ENCODE measurements at places on chromosomes 12 and 14.

DNA sequence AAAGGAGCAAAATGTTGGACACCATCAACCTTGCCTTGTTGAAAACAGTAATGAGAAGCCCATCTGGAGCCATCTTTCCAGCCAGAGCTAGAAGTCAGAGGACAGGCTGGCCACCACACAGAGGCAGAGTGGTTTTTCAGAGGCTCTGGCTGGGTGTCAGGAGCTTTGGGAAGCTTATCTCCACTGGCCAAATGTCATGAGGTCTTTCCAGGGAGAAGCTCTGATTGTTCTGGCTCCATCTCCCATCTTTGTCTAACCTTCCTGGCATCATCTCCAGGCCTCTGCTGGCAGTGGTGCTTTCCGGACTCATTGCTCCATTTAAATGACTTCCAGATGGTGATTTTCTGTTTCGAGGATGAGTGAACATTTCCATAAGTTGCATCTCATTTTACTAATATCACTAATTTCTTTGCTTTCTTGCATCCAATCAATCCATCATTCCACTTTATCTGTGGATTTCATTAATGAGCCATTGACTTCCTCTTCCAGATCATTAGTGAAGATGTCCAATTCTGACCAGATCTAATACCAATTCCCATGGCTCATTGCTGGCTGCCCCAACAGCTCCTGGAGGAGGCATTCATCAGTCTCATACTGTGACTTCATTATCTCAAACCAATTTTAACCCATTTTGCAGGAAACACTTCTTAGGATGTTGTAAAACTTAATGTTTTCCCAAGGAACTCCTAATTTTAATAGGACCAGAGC is 35.3 kb upstream of the TMTC1 start:
- DNase-seq: peak; percentile 10

- no peak for DNase-seq
Measured at GRCh38 chr14:53464376-53464775, 311.3 kb upstream of the DDHD1 start.

DNA sequence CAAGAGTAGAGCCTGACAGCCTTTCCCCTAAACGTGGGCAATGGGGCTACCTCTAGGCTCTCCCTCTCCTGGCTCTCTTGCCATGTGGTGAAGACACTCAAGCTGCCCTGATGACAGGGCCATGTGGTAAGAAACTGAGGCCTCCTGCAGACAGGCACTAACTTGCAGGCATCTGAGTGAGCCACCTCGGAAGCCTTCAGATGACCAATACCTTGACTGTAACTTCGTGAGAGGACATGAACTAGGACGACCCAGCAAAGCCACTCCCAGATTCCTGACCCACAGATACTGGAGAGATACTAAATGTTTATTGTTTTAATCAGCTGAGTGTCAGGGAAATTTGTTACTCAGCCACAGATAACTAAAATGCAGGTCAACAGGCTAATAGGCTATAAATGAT is 96.4 kb downstream of the EFCAB11 start:
- DNase-seq: no peak

GRCh38 chr14:53621921-53622320 is 334.7 kb downstream of the BMP4 start:
- no peak for DNase-seq

DNA sequence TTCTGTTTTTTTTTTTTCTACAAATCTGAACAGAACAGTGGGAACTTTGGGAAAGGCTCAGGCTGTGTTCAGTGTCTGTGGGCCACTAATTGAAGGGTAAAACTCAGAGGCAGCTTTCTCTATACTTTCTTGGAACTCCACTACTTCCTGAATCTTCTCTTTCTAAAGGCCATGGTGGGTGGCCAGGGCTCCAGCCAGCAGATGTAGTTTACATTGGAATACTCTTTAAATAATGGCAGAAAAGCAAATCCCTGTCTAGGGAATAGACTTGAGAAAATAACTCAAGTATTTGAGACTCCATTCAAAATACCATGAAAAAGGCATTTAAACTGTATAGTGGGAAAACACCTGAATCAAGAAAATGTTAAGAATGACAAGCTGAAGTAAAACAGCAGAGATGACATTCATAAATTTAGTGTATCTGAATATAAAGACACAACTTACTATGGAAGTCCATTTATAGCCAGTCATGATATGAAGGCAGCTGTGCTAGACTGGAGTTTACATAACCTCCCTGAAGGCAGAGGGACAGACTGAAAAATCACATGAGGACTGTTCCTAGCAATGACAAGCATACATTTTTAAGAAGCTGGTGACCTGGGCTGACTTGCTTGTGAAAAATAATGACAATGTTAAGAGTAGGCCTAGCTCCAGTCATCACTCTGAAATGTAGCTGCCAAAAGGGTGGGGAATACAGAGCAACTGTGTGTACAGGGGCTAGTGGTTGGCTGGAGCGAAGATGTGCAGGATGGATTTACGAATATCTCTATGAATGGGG is 168.6 kb downstream of the STXBP6 start:
- DNase-seq: no peak

- DNase-seq: no peak
Measured at GRCh38 chr12:2268471-2269286, 215.9 kb downstream of the CACNA1C start.

GRCh38 chr12:112848972-112849371 is 57.4 kb downstream of the RPH3A start:
- DNase-seq: no peak

DNA sequence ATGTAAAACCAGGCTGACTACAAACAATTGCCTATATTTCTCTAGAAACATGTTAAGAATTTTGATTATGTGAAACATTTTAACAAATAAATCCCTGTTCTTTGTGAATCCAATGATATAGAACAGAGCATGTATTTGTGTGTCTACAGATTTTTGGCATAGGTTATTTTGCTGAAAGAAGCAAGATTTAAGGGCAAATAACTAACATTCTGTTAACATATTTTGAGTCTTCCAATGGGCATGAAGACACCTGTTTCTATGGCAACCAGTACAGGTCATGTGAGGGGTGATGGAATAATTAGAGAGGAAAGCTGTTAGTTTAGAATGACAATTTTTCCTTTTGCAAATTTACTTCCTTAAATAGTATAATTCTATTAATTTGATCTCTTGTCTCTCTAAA is 8.8 kb downstream of the ART4 start:
- no peak for DNase-seq

- DNase-seq: no peak
Measured at GRCh38 chr14:69841656-69842055, 37.6 kb upstream of the SMOC1 start.

DNA sequence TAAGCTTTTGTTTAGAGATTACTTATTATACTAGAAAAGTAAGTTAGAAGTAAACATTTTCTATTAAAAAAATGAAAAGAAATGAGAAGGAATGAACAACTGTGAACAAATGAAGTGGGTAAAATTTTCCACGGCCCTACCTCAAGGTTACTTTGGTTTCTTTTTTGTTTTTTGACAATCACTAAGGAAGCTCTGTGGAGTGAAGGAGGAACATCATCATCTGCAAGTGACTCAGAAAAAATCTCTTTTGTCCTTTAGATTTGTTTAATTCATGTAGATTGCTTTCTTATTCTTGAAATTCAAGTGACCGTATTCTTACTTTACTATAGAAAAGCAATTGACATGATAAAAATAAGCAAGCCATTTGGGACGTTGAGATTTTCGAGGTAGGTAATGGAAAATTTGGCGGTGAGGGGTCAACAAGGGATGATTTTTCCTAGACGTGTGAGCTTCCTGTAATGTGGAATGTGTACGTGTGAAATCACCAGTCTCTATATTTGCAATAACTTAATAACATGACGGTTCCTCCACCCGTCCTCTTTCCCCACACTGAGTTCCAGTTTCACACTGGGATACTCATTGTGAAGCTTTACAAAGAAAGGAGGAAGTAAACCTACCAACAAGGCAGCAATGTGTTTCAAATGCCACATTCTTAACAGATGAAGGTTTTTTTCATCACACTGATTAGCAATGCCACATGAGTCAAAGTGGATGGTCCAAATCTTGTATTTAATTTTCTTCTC is 62.3 kb upstream of the EGLN3 start:
- peak; percentile 67 for DNase-seq

DNA sequence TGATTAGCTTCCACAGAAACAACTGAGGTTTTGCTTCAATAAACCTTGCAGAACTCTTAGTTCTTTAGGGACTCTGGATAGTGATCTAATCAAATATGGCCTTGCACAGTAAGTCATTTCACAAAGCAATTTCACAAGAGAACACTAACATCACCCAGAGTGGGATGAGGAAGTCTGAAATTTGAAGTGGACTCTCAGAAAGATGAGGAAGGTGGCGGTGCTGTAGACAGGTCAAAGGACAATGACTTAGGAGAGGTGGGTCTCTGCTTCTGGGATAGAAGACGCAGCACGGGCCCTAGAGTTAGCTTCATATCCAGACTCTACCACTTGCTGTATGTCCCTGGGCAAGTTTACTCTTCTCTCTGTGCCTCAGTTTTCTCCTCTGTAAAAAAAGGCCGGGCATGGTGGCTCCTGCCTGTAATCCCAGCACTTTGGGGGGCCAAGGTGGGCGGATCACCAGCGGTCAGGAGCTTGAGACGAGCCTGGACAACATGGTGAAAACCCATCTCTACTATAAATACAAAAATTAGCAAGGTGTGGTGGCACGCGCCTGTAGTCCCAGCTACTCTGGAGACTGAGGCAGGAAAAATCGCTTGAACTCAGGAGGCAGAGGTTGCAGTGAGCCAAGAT is 18.9 kb downstream of the FOS start:
- DNase-seq: no peak

DNA sequence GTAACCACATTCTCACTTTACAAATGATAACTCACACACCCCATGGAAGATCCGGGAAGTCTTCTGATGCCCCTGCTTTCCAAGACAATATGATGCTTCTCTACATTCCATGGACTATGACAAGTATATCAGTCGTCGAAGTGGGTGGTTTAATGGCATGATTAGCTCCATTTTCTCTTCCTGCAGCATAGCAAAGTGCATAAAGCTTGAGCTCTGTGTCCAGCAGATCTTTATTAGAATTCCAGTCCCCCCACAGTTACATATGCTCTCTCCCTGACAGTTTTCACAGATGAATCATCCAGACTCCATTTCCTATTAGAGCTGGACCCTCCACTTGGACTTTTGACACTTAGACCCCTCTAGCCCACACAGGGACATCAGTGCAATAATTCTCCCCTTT is 174.9 kb downstream of the BCAT1 start:
- no peak for DNase-seq

DNA sequence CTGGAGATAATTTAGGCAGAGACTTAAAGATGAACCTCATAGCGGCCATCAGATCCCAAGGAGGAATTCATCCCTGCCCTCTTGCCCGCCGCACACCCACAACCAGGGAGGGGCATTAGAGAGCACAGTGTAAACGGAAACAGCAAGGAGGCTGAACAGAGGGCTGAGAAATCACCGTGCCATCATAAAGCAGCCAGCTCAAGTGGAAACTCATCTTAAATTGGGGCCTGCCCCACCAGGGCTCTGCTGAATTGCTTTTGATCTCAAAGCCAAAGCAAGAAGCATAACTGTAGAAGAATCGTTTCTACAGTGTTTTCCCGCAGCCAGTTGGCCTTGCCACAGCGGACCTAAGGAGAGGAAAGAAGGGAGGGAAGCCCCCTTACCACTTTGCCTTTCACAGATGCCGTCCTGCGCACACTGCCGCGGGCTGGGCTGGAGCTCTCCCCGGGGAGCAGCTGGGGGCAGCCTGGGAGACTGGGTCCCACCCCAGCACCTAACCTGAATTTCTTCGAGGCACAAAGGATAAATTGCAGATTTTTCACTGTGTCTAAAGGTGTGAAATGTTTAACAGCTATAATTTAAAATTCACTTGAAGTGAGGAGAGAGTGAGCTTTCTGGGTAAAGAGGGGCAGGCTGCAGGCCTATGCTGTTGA is 51.8 kb upstream of the MMP17 start:
- DNase-seq: no peak

DNA sequence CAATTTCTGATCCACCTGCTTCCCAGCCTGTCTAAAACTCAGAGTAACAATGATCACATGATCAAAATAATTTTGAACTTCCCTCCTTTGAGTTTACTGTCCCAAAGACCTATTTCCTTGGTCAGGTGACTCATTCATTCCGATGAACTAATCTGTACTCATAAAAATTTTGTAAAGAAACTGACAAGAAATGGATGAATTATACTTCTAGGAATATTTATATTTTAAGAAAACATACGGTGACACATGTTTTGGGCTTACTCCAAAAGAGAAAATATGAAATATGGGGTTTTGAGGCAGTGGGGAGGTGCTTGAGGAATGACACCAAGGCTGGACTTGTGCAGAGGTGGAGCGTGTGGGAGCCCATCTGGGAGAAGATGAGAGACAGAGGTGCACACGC is 42.0 kb downstream of the GUCY2C start:
- DNase-seq: no peak

GRCh38 chr12:38110026-38110699 is 206.4 kb upstream of the ALG10B start:
- no peak for DNase-seq

DNA sequence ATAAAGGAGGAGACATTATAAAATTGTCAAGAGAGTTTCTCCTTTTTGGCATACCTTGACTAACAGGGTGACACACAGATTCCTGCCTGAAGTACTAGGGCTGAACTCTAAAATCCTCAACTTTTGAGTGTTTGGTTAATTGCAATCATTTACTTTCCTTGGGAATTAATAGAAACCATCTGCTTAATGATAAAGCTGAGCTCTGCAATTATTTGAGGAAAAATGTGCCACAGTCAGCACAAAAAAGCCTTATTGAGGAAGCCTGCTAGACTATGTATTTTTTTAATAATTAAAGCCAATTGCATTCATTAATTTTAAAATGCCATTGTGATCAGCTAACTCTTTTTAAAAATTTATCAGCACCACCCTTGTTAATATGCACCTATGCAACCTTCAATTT is 38.7 kb downstream of the PRICKLE1 start:
- no peak for DNase-seq

DNA sequence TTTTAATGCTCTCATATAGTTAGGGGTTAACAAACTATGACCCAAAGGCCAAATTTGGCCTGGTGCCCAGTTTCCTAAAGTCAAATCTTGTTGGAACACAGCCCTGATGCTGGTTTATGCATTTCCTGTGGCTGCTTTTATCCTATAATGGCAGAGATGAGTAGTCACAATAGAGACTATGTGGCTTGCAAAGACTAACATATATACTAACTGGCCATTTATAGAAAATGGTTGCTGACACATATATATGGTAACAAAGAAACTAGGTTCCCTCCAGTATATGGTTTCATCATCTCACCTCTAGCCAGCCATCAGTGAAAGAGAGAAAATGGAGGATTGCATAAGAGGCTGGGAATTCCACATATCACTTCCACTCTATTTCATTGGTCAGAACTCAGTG is 10.8 kb downstream of the NAV3 start:
- DNase-seq: no peak

- DNase-seq: no peak
Measured at GRCh38 chr12:121467638-121468498, 68.0 kb downstream of the RNF34 start.

DNA sequence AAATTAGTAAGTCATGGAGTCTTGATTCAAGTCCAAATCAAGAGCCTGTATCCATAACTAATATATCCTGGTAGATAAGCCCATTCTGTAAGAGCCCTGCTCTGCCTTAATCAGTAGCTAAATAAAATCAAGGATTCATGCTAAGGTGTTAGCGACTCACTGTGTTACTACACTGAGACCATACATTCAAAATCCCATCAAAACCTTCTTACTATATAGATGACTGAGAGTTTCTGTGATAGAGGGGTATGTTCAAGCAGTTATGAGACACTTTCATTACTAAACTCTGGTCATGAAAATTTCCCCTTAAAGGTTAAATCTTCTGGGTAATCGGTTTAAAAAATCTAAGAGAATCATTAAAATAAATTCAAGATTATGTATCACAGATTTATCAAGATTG is 78.5 kb downstream of the MDGA2 start:
- no peak for DNase-seq

GRCh38 chr12:88163371-88163770 is 21.3 kb downstream of the TMTC3 start:
- DNase-seq: no peak
